Activated CD4-positive, CD25-positive, alpha-beta regulatory T cell treated with anti-CD3 and anti-CD28 coated beads, Interleukin-2, amount 50 U/mL, for 16 hours (primary cell): ENCODE measurements at places on chromosomes 5 and 9.
A peak's percentile ranks its signal among the peaks of the same experiment; 100 is the strongest.

DNA sequence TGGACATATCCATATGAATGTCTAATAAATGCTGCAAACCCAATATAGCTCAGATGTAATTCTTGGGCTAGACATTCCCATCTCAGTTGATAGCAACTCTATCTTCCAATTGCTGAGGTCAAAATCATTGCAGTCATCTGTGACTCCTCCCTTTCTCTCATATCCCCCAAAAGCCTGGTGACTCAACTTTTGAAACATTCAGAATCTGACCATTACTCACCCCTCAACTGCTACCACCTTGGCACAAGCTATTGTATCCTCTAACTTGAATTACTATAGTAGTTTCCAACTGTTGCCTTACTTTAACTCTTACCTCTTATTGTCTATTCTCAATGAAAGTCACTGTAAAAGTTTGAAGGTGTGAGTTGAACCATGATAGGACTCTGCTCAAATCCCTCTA is 600.1 kb upstream of the RGMB start:
- DNase-seq: no peak

DNA sequence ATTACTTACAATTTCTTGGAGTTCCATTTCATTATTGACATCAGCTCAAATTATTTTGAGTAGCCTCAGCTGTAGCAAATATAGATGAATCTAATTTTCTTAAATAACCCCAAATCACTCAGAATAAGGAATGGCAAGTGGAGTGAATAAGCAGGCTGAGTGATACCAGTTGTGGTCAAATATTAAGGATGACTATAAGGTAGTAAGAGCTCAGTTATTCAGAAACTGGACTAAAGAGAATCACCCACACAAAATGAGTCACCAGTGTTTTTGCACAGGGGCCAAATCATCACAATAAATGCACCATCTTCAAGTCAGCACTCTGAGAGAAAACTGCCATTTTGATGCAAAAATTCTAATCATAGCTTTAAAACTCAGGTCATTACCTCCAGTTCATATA is 128.9 kb upstream of the TARS1 start:
- DNase-seq: no peak

GRCh38 chr5:88957013-88957412 is 74.0 kb upstream of the MEF2C start:
- no peak for DNase-seq

DNA sequence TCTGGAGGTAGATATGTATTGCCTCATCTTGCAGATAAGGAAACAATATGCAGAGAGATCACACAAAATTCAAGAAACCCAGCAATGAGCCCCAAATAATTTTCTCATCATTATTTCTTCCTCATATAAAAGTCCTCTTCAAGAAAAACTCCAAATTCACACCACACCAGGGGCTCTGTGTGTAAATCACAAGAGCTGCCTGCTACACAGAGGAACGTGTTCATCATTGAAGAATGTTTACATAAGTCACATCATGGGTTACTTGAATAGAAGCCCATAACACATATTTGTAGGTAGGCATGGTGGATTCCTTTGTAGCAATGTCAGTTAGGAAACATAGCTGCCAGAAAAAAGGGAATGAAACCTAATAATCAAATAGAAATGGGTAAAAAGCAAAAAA is 308.1 kb upstream of the TLE4 start:
- DNase-seq: no peak

- no peak for DNase-seq
Observed at GRCh38 chr5:34011536-34011935, 3.7 kb upstream of the AMACR start.

DNA sequence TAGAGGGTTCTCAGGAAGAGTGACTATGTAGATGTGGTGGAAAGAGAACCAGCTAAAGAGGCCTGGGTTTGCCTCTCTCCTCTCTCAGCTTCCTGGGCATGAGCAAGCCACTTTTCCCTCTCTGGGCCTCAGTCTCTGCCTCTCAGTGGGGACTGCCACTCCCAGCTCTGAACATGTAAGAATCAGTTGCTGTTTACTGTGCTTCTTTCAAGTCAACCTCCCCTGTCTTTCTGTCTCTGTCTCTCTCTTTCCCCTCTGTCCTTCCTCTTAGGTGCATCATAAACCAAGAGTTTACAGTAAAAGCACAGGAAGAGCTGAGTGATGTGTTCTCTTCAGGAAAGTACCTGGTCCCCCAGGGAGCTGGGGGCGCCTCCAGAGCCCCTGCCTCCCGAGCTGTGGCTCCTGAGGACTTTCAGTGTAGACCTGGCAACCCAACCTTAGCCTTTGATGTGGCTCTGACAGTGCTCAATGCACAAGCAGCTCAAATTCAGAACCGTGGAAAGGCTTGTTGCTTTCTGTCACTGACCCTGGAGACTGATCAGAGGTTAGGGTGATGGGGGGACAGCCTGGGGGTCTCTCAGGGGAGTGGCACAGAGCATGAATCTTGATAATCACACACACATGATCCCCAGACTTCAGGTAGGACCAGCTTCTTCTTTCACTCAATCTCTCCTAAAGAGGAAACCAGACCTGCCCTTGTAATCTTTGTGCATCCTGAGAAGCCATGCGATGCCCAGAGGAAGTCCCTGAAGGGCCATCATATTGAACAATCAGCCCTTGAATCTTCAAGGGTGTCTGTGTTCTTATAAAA is 59.4 kb upstream of the TNFSF8 start:
- DNase-seq: no peak

- DNase-seq: no peak
Observed at GRCh38 chr5:135826994-135827671, 7.3 kb upstream of the SLC25A48 start.

- DNase-seq: no peak
Observed at GRCh38 chr5:89712134-89712700, 697.3 kb downstream of the CETN3 start.

DNA sequence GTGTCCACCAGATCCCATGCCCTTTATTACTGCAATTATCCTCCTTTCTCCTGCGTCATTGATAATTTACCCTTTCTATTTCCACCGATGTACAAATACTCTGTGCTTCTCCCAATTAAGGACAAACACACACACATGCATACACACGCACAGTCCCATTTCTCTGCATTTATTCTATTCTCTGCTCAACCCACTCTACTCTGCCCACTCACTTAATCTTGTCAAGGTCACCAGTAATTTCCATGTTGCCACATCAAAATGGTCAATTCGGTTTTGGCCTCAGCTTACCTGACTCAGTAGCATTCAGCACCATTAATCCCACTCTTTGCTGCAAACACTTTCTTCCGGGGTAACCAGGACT is 14.6 kb upstream of the STRBP start:
- no peak for DNase-seq

DNA sequence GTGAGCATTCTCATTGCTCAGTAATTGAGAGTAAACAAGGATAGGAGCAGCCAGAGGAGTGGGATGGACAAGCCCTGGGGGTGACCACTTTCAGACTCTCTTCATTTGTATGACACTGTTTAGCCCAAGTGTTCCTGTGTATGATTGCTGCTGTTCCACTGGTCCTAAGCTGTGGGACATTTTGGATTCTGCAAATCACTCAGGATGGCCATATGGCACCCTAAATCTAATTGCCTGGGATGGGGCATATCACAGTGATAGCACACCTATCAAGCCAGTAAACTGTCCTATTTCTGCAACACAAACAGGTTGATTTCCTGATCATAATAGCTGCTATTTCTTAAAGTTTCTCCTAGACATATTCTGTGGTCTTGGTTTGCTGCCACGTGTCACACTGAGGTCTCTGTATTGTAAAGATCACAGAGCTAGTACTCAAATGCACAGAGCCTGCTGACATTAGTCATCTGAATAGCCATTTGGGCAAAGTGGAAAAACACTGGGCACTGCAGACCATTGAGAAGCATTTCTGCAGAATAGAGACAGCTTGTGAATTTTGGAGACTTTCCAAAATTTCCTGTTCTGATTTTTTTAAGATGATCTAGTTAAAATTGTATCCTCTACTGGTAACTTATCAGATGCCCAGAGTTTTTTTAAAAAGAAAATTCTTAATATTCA is 320.2 kb downstream of the RFX3 start:
- DNase-seq: no peak

- no peak for DNase-seq
Observed at GRCh38 chr5:33291216-33292000, 149.4 kb upstream of the TARS1 start.

- DNase-seq: peak; percentile 17
Observed at GRCh38 chr5:139863855-139864558, 68.4 kb downstream of the PSD2 start.

GRCh38 chr5:16980983-16981382 is 44.9 kb upstream of the MYO10 start:
- no peak for DNase-seq

- no peak for DNase-seq
Observed at GRCh38 chr5:42923710-42924109, 112.0 kb upstream of the SELENOP start.

DNA sequence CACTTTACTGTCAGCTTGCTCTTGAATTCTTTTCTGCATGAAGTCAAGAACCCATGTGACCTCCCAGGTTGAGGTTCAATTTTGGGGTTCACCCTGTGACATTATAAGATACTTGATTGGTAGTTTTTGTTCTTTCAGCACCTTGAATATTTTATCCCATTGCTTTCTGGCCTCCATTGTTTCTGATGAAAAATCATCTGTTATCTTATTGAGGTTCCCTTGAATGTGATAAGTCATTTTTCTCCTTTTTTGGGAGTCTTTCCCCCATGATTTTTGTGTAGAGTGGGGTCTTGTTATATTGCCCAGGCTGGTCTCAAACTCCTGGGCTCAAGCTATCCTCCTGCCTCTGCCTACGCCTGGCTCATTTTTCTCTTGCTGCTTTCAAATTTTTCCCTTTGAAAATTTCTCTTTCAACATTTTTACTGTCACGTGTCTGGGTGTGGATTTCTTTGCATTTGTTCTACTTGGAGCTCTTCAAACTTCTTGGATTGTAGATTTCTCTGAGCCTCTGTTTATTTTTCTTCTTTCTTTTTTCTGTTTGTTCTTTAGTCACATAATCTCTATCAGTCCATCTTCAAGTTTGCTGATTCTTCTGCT is 20.8 kb upstream of the SLC44A1 start:
- DNase-seq: no peak

DNA sequence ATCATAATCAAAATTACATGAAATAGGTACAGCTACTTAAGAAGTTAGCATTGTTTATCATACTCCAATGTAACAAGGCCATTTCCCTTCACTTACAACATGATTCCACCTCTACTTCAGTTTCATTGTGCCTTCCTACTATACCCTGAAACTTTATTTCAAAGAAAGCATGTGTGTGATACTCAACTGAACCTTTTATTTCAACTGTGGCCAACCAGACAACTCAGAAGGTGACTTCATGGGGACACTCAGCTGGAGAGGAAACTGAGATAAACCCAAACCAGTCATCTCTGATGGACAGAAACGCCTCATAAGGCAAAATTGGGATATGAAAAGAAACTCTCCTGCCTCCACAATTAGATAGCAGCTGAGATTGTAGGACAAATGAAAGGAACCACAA is 5.9 kb upstream of the TTC23L start:
- no peak for DNase-seq

DNA sequence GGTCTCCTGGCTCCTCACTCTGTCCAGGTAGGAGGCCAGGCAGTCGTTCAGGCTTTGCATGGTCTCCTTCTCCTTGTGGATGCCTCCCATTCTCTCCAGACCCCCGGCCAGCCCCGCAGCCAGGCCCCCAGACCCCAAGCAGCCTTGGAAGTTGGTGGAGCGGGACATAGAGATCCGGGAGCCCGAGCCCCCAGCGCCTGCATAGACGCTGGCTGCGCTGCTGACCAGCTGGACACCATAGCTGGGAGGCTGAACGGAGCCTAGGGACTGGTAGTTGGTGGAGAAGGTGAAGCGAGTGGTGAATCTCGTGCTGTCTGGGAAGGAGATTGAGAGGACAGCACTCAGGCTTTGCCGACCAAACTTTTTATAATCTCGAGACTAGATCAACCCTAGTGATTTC is 35.9 kb downstream of the FOXI1 start:
- DNase-seq: no peak

DNA sequence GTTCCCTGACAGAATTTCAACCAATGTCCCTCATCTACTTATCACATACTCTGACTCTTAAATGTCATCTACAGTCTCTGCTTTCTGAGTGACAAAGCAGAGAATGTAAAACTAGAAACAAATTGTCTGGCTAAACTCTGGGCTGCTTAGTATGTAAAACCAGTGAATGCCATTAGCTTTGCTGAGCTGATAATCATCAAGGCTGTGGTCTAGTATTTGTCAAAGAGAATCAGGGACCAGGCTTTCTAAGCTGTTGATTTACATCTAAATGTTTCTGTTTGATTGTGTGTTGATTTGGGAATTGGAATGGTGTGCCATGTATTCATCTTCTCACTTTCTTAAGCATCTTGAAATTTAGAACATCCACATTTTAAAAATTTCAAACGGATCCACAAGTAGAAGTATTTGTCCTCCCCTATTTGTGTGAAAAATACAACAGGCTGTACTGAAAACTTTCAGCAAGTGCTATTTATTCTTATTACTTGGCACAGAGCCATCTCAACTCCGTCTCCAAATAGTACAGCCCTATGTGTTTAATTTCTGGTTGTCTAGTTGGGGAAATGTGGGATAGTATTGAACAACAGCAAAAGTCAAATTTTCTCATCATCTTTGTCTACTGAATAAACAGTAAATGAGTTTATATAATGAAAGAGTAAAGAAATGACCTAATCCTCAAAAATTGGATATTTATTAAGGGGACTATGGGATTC is 251.5 kb downstream of the KCTD16 start:
- no peak for DNase-seq

- no peak for DNase-seq
Observed at GRCh38 chr9:124960409-124960752, 19.5 kb upstream of the GOLGA1 start.

- no peak for DNase-seq
Observed at GRCh38 chr5:176695073-176695472, 47.8 kb downstream of the TSPAN17 start.

DNA sequence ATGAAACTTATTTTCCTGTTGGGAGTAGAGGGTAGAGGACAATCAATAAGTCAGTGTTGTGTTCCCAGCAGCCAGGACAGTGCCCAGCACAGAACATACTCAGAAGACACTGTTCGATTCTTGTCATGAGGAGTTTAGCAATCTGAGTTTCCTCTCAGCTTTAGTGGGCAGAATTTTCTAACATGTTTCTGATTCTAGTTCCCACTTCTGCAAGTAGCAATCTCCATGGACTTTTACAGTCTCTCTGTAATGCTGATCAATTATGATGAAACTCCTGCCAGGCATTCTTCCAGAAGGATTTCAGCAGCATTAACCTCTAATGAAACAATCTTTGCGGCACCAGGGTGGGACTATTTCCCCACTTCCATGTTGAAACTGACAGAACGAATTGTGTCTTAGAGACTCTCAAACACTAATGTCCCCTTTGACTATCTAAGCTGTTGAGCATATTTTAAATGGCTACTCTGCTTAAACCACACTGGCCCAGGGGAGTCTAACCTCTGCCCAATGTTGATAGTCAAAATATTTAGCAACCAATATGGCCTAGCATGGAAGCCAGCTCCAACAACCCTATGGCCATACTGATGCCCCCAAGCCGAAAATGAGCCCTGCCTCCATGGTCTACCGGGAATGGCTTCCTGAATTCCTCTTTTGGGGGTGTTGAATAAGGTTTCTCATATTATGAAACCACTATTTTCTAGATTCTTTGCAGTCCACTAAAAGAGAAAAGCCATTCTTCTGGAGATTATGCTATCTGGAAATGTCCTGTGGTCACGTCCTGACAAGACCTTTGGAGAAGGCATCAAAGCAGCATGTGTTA is 484.3 kb downstream of the BNC2 start:
- DNase-seq: no peak
